ENCODE measurements at places on chromosomes 3 and 15. TPM values are rescaled to one million over a fixed set of nuclear protein-coding genes. Genes with fewer than 3 reads are reported as not detected.
A peak's percentile ranks its signal among the peaks of the same experiment; 100 is the strongest.

DNA sequence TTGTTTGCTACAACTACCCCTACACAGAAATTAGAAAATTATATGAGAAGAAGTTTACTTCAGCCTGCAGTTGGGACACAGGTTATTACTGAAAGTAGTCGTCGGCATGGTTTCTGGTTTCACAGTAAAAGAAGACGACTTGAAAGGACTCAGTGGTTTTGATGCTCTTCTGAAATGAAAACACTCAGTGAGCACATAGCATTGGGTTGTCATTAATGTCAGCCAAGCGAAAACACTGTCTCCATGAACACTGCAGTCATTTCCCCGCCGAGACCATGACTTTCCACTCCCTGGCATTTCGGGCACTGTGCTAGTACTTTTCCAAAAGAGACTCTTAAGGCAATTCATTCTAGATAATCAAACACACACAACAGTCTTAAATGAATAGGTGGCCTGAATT lies 69.2 kb upstream of the ICE2 start:
- no peak for DNase-seq

DNA sequence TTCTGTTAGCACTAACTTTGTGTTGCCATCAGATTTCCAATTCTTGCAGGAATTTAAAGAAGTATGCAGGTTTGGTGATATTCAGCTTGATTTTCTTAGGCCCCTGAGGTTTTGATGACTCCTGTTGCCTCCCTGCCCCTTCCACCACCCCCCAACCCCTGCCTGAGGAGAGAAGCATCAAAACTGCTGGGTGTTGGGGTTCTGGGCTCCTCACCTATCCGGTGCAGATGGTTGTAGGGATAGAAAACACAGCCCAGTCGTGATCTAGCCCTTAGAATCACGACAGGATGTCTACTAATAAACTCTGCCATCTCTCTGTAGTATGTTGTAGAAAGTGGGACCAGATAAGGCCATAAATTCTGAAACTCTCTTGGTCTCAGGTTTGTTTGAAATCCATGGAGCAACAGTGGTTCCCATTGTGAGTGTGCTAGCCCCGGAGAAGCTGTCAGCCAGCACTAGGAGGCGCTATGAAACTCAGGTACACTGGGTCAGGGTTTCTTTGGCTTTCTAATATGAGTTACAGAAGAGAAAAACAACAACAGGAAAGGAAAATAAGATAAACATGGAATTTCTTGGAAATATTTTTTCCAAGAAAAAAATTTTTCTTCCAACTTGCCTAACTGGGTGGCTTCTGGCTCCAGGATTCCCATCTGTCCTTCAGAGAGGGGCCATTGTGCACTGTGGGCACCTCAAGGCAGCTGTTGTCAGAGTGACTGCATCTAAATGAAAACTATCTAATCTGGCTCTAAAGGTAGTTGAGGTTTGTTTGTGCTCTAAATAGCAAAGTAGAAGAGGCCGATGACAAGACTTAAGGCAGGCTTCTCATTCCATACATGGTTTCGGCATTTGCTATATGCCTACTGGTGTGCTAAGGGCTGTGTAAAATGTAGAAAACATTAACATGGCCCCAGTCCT lies 8.7 kb downstream of the SRP14 start:
- peak; percentile 26 for DNase-seq

DNA sequence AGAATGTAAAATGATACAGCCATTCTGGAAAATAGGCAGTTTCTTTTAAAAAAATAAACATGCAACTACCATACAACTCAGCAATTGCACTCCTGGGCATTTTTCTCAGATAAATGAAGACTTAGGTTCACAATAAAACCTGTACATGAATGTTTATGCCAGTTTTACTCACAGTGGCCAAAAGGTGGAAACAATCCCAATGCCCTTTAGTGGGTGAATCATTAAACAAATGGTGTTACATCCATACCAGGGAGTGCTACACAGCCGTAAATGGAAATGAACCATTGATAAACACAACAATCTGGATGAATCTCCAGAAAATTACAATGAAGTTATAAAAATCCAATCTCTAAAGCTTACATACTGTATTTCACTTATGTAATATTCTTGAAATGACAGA lies 140.3 kb downstream of the ADAMTSL3 start:
- no peak for DNase-seq

The PROS1 gene
- 13.7 TPM for total RNA-seq

- DNase-seq = peak; percentile 25
Measured at GRCh38 chr3:69740103-69741021, 1.1 kb downstream of the MITF start.

DNA sequence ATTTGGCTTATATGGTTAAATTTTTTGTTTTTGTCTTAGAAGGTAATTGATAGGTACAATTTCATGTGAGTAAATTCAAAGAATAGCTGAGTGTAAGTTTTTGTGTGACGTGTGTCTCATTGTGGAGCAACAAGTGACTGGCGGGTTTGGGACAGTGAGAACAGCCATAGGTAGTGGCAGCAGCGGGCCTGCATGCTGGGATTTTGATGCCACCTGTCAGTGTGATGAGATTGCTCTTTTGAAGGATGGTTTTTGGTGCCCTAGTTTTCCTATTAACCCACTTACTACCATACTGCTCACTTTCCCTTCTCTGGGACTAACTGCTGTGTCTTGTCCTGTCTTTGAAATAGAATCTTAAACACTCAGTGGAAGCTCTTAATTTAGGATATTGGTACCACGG lies 522.6 kb downstream of the NAALADL2 start:
- DNase-seq = peak; percentile 29

The SLC30A4 gene
- 4.9 TPM for total RNA-seq

All from G401 (cell line).